DMS79 (cell line): ENCODE measurements at places on chromosomes 3 and 15.

- no peak for DNase-seq
These were observed 25.0 kb downstream of the DPH3 start for GRCh38 chr3:16239780-16240179.

- DNase-seq = no peak
These were observed 117.5 kb upstream of the CRBN start for GRCh38 chr3:3296979-3297381.

DNA sequence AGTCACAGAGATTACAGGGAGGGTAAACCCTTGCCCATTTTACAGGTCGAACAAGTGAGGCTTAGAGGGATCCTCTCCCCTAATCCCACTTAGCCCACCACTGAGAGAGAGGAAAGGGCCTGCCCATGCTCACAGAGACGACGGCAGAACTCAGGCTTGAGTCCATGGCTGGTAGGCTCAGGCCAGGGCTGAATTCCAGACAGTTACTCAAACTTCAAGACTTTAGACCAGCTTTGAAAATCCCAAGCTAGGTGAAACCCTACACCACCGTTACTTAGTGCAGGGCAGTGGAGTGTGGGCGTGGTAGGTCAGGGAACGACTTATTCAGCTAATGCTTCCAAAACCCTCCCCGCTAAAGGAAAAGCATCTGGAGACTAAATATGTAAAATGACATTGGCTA lies 16.4 kb downstream of the GRIP2 start:
- DNase-seq = no peak

- DNase-seq = no peak
These were observed 41.9 kb downstream of the ZNF621 start for GRCh38 chr3:40566694-40567093.

DNA sequence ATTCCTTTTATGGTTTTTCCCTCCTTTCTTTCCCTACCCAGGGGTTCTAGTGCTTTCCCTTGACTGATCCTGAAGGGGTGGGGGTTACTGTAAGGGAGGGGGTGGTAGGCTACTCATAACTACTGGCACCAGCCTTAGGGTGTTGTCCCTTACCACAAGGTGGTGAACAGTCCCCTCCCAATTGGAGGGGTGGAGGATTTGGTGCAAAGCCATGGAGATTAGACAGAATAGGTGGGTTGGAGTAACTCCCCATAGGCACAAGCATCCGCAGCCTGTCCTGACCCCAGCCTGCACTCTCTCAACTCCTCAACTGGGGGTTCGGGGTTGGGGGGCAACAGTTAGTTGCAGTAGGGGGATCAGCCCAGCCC lies 2.6 kb upstream of the HYAL2 start:
- DNase-seq = no peak

DNA sequence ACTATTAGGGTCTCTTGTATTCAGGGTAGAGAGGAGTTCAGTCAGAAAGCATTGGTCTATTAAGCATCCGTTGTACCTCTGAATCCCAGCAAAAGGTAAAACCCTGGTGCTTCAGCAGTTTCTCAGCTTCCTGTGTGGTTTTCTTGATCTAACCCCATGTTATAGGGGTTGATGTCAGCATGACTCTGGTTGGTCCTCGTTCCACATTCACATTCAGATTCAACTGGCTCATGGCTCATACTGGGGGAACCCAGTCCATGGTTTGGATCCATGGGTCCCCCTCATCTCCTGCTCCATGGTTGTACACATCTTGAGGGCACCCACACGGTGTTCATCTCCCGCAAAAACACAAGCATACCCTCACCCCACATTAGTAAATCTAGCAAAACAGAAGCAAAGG lies 47.7 kb upstream of the C2CD4B start:
- DNase-seq = no peak

DNA sequence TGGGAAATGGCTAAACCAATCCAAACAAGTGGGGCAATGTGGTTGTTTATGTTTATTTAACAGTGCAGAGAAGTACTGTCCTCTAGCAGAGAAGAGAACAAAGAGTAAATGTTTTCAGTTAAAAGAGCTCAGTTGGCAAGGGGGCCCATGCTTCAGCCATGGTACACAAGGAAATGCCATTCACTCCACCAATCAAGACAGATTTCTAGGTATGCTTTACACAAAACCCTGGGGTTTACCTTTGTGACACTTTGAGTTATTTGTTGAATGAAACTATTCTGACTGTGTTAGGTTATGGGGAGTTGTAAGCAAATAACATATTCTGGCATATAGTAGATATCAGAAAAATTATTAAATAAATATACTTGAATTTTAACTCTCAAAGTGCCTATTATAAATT lies 228.5 kb upstream of the MME start:
- no peak for DNase-seq

DNA sequence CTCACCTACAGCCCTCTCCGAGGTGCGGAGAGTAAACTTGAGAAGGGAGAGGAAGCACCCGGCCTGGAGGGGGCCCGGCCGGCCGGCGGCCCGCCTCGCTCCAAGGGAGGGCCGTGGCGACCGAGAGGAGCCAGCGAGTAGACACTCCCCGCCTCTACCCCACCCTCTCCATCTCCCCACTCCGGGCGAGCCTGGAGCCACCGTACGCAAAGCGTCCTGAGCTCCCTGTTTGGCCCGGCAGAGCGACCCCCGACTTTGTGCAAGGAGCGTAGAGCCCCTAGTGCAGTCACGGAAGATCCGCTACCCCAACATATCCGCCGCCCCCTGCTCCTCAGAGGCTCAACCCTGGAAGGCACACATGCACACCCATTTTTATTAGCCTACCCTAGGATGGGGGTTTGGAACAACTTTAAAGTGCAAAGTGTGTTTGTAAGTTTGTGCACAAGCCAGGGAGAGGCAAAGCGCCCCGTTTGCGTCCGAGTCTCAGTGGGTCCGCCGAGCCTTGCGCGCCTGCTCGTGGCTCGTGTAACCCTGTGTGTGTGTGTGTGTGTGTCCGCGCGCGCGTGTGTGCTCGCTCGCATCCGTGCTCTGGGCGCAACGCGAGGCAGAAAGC lies 508 bp upstream of the SMAD6 start:
- no peak for DNase-seq

GRCh38 chr3:13133471-13133981 lies 60.3 kb upstream of the IQSEC1 start:
- DNase-seq = no peak

GRCh38 chr3:66165660-66166059 lies 55.1 kb upstream of the SLC25A26 start:
- DNase-seq = no peak

- DNase-seq = no peak
These were observed 235.7 kb downstream of the GREM1 start for GRCh38 chr15:32953533-32953910.
